Ovary (tissue), 10 donors: ENCODE measurements at places on chromosomes 1 and 21.

GRCh38 chr1:232318143-232318542 is 311.8 kb downstream of the SIPA1L2 start:
- no peak for DNase-seq

GRCh38 chr1:209526137-209526536 is 57.4 kb upstream of the CAMK1G start:
- DNase-seq, result no peak

GRCh38 chr1:55428231-55428630 is 213.1 kb upstream of the USP24 start:
- peak; percentile 17 for DNase-seq

- DNase-seq, result no peak
Measured at GRCh38 chr1:84668185-84668584, 22.1 kb downstream of the SSX2IP start.

- DNase-seq, result peak; percentile 85
Measured at GRCh38 chr1:154326546-154327465, 1.5 kb downstream of the ATP8B2 start.

DNA sequence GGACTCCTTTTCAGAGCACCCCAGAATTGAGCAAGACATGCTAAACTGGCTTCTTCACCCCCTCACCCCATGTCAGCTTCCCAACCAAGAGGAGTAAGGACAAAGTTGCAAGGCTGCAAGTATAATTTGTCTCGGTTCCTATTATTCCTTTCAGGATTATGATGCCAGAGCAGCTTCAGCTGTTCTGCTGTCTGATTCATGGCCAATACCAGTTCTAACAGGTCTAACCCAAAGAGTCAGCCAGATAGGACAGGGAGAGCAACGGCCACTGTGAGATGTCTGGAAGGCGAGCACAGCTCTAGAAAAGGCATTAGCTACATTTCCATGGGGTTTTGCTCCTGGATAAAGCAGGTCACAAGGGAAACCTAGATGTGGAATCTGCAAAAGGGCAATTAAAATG is 53.3 kb upstream of the HOOK1 start:
- no peak for DNase-seq

DNA sequence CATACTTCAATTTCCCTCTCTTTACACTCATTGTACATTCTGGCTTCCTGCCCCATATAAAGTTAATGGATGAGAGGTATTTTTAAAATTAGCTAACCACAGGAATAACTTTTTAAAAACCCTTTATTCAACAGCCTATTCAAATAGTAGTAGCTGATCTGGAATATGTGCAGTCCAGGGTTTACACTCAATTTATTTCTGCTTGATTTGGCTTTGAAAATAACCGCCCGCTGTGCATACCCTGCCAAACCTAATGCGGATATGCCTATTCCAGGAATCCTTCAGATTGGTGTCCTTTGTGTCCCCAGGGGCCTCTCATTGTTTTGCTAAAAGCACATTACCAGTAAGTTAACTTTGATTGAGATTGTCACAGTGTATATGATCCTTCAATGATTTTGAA is 1686.2 kb downstream of the PLA2G4A start:
- DNase-seq, result no peak

DNA sequence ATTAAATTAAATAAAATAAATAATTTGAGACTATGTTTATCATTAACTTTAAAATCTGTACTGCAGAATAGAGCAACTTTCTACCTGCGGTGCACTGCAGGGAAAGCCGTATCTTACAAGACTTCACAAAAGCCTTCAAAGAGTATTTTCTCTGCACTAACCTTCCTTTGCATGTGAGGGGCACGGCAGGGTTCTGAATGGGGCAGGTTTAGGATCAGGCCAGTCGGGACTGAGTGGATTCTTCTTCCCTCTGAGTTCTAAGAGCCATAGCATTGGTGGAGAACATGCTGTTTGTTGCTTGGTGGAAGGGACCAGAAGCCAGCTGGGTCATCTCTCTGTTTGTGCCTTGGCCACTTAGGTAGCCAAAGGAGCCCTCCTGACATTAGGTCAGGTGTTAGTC is 55.2 kb upstream of the LGALS8 start:
- DNase-seq, result no peak

GRCh38 chr21:20998456-20998789 is 214 bp downstream of the NCAM2 start:
- no peak for DNase-seq

DNA sequence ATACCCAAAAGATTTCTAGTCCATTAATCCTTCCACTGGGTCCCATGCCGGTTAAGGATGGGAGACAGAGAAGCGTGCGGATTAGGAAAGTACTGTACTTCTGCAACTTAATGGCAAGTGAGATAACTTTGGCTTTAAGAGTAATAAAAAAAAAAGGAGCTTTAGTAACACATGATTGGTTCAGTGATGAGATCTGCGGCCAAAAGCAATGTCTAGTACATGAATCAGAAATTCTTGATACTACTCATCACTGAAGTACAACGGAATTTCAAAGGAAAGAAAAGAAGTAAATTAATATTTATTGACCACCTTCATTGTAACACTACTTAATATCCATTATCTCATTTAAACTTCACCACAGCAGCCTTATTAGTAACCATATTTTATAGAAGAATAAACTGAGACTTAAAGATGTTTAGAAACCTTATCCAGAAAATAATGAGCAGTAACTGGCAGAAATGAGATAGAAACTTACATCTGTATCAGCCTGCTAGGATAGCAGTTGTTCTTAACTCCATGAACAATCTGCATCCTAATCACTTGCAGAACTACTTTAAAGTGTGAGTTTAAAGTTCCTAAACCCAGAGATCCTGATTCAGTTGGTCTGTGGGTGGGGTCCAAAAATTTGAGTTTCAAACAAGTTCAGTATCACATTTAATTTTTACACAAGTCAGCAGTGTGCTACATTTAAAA is 14.1 kb upstream of the NUF2 start:
- DNase-seq, result no peak

GRCh38 chr1:232384171-232384883 is 245.6 kb downstream of the SIPA1L2 start:
- no peak for DNase-seq

DNA sequence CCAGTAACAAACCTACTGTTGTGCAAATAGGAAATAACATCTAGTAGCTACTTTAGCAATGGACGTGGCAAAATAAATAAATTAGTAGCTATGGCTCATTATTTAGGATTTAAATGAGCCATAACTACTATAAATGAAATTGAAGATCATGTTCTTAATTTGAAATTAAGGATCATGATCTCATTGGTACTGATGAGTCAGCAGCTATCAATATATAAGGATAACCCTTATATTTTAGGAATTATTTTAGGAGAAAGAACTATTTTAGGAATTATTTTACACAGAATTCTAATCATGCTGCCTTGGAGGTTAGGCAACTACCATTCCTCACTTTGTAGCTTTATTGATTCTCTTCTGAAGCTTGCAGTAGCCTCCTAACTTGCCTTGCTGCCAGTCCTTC is 24.0 kb downstream of the DR1 start:
- no peak for DNase-seq

- DNase-seq, result no peak
Measured at GRCh38 chr1:186155594-186155993, 219.5 kb downstream of the TPR start.

DNA sequence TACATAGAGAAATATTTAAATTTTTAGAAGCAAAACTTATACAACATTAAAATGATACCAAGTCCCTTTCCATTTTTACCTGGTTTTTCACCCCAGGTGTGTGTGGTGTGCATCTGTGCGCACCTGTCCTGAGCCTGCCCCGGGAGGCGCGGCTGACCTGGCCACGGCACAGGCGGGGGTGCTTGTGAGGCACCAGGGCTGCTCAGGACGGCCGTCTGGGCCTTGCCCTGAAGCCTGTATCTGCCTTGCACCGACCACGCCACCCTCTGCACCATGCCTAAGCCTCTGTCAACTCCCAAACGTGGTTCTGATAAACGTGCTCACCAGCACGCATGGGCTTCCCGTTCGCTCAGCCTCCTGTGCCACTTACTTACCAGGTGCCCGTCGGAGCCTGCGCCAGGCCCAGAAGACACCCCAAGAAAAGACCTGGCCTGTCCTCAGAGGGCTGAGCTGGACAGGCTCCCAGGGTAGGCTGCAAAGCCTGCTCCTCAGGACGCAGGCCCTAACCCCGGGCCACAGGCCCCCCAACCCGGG is 20.9 kb downstream of the PANK4 start:
- no peak for DNase-seq

DNA sequence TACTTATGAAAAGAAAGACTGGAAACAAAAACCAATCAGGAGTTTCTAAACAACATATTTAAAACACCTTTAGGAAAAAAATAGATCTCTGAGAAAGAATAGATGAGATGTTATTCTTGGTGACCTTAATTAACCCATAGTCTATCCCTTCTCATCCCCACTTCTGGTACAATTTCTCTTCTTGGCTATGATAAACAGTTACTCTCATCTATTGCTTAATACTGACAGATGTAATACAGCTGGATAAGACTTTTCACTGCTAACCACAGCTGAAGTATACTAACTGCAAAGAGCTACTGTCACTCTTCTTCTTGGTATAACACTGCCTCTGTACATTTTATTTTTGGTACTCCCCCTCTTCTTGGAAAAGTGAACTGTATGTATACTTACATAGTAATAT is 15.2 kb downstream of the EXTL2 start:
- DNase-seq, result no peak

DNA sequence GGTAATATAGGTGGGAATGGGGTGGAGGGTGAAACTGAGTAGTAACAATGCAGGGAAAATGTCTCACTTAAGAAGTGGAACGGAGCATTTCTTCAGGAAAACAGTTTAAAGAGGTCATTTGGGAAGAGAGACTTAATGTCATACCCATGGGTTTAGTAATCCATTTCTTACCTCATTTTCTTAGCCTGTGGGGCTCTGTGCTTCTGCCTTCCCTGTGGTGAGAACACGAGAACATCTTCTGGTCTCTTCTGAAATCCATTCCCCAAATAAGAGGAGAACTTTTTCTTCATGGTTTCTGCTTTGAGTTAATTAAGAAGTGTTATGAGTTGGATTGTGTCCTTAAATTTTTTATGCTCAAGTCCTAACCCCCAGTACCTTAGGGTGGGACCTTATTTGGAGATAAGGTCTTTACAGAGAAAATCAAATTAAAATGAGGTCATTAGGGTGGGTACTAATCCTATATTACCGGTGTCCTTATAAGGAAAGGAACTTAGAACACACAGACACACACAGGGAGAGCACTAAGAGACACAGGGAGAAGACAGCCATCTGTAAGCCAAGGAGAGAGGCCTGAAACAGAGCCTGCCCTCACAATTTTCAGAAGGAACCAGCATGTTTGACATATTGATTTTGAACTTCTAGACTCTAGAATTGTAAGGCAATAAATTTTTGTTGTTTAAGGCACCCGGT is 5.4 kb downstream of the CCDC190 start:
- DNase-seq, result no peak

- no peak for DNase-seq
Measured at GRCh38 chr1:44496541-44497171, 91.6 kb downstream of the RNF220 start.

GRCh38 chr1:155954645-155955044 is 13.2 kb downstream of the RXFP4 start:
- no peak for DNase-seq

DNA sequence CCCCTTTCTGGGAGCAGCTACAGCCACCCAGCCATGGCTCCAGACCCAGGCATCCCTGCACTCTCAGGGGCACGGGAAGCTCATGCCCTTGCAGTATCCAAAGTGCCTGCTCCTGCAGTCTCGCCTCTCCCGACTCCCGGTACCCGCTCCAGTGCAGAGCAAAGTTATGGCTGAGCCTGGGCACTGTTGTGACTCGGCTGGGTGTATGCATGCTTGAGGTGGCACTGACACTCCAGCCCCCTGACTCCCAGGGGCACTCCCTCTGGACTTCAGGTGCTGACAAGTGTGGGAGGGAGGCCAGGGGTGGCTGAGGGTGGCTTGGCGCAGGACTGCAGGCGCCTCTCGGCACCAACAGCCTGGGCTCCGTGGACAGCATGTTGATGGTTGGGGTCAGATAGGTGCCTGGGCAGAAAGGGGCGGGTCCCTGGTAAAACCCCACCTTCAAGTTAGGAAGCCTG is 580.1 kb upstream of the ADGRL2 start:
- DNase-seq, result no peak

DNA sequence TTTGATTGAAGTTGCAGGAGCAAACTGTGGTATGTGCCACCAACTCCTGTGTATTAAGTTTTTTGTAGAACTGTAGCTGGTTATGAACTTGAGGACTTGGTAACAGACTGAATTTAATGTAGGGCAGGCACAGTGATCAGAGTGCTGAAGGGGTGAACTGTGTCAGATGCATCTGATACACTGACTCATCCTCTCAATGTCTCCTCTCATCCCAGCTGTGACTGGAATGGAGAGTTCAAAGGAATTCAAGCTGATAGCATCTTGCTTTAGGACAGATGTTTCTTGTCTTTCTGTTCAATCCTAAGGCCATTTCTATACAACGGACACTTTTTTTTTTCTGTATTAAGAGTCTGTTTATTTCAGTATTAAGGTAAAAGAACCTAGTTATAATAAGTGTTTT is 25.0 kb upstream of the GBP1 start:
- DNase-seq, result no peak

DNA sequence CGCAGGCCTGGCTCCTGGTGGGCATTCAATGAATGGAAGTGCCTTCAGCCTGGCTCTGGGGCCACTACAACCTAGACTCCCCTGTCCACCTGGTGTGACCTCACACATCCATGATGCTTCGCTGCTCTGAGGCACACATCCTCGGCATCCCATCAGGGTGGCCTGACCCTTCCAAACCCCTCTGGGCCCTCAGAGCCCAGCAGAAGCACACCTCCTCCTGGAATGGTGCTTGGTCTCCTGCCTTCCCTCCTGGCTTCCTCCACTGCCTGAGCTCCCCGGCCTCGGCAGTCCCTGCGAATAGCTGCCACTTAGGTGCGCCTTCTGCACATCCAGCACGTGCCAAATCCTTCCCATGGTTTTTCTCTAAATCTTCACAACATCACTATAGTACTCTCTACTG is 133.8 kb downstream of the GLIS1 start:
- no peak for DNase-seq

DNA sequence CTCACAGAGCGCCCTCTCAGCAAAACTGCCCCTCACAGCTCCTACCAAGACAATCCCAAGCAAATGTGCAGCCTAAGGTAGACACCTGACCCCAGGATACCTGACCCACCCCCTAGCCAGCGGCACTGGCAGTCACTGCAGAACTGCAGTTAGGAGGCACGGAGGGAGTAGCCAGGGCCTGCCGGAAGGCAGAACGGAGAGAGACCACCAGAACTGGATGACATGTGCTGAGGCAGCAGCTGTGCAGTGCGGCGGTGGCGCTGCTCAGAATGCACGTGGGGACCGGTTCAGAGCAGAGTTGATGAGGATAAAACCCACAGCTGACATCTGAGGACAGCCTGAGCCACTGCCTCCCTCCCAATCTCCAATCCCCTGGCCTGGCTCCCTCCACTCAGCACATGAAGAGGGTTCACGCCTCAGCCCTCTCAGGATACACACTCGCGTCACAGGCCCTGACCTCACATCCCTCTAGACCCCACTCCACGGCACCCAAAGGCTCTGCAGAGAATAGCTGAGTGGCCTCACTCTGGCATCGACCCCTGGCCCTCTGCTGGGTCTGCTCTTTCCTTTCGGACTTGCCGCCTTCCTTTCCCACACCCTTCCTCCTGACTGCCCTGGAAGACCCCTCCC is 29.6 kb downstream of the UBE2G2 start:
- DNase-seq, result no peak

GRCh38 chr1:52629325-52629643 is 3.7 kb upstream of the SHISAL2A start:
- DNase-seq, result peak; percentile 18
